Endodermal cell (in vitro differentiated cells): ENCODE measurements at places on chromosomes 7 and 10.

DNA sequence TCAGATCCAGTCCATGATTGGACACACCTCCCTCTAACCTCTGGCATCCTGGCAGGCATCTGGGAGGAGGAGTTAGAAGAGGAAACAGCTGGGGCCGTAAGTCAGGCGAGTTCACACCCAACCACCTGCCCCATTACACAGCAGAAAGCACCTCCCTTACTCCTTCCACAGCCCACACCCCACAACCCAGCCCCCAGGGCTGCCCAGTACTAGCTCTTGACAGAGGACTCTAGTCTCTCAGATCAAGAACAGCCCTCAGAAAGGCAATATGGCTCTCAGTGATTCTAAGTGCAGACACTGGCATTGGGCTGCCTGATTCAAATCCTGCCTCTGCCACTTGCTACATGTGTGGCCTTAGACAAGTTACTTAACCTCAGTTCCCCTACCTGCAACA lies 34.1 kb downstream of the KCNMA1 start:
- DNase-seq = peak; percentile 67
- no peaks in the 10 kb centered on the region for H3K27me3 ChIP-seq
- H3K36me3 ChIP-seq = no peaks in the 10 kb centered on the region
- H3K4me3 ChIP-seq = no peak overlapping the region
- no peak overlapping the region for H3K27ac ChIP-seq

GRCh38 chr10:102322914-102323313 lies 72.6 kb upstream of the NFKB2 start:
- H3K27me3 ChIP-seq = no peaks in the 10 kb centered on the region
- no peaks in the 10 kb centered on the region for H3K4me1 ChIP-seq
- no peak overlapping the region for H3K4me3 ChIP-seq
- no peaks in the 10 kb centered on the region for H3K36me3 ChIP-seq
- DNase-seq = no peak
- no peak overlapping the region for H3K27ac ChIP-seq

GRCh38 chr7:75867390-75867717 lies 11.5 kb upstream of the RHBDD2 start:
- DNase-seq = no peak
- H3K27me3 ChIP-seq = no peaks in the 10 kb centered on the region
- H3K4me1 ChIP-seq = no peaks in the 10 kb centered on the region
- H3K36me3 ChIP-seq = no peaks in the 10 kb centered on the region
- H3K27ac ChIP-seq = no peak overlapping the region

DNA sequence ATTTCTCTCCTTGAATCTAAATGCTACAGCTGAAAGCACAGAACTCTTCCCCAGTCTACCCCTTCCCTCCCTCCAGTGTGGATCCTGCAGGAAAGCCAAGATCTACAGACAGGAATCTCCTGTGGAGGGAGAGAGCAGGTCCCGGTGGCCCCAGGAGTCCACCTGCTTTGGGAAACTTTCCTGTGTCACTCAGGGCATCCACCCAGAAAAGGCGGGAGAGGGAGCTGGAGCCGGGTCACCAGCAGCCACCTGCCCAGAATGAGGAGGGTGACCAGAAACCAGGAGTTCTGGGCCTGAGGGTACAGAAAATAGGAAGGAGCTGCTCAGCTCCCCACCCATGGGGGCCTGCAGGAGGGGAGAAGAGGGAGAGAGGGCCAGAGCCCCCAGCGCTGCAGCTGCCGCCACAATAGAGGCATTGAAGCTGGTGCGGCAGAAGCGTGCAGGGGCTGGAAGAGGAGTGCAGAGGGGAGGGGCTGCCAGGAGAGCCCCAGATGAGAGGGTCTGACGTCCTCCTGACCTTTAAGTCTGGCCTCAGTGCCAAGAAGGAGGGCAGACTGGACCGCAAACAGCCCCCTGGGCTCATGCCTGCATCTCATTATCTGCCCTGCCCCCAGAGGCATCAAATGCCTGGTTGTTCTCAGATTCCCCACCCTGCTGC lies 56.3 kb upstream of the TMEM72 start:
- no peak for DNase-seq
- H3K4me1 ChIP-seq = peaks cover 4% of the 10 kb centered on the region
- H3K27me3 ChIP-seq = peaks cover 4% of the 10 kb centered on the region
